Large intestine (tissue), 12 donors: ENCODE measurements at places on chromosomes 4 and X. TPM values are rescaled to one million over a fixed set of nuclear protein-coding genes. Genes with fewer than 3 reads are reported as not detected.

TMEM271 gene
- 0.58 TPM for polyA plus RNA-seq

DNA sequence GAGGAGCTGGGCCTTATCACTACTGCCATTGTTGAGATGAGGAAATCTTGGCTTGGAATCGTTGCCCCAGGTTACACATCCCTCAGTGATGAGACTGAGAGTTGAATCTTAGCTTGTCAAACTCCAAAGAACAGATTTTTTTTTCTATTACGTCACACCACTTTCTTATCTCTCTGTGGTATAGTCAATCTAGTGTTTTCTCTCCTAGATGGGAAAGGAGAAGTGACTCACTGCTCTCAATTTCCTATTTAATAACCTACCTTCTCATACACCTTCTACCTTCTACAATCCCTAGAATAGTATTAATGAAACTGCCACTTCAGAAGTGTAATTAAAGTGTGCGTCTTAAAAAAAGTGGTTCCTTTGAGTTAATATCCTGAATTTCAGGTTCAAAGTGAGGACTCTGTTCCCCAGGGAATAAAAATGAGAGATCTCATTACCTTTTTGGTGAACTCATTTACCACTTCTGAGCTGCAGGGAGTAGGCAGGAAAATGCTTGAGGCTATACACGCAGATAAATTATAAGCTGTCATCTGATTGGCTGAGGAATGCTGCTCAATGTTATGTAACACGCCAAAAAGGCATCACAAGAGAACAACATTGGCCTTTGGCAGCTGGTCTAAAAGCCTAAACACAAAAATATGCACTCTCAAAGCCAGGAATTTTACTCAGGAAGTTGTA is 59.3 kb downstream of the MAD2L1 start:
- peak overlapping the region; percentile 43 for H3K27ac ChIP-seq
- no peak for DNase-seq
- H3K27me3 ChIP-seq: peaks cover 2% of the 10 kb centered on the region
- no peaks in the 10 kb centered on the region for H3K4me1 ChIP-seq

GRCh38 chr4:147607471-147607870 is 9.7 kb upstream of the TMEM184C start:
- H3K27ac ChIP-seq: no peak overlapping the region
- H3K4me3 ChIP-seq: no peak overlapping the region
- H3K36me3 ChIP-seq: no peaks in the 10 kb centered on the region
- peaks cover 4% of the 10 kb centered on the region for H3K4me1 ChIP-seq

GRCh38 chr4:67929426-67929825 is 33.9 kb downstream of the TMPRSS11A start:
- no peaks in the 10 kb centered on the region for H3K4me1 ChIP-seq
- no peaks in the 10 kb centered on the region for H3K36me3 ChIP-seq
- H3K4me3 ChIP-seq: no peak overlapping the region
- no peaks in the 10 kb centered on the region for H3K27me3 ChIP-seq

DNA sequence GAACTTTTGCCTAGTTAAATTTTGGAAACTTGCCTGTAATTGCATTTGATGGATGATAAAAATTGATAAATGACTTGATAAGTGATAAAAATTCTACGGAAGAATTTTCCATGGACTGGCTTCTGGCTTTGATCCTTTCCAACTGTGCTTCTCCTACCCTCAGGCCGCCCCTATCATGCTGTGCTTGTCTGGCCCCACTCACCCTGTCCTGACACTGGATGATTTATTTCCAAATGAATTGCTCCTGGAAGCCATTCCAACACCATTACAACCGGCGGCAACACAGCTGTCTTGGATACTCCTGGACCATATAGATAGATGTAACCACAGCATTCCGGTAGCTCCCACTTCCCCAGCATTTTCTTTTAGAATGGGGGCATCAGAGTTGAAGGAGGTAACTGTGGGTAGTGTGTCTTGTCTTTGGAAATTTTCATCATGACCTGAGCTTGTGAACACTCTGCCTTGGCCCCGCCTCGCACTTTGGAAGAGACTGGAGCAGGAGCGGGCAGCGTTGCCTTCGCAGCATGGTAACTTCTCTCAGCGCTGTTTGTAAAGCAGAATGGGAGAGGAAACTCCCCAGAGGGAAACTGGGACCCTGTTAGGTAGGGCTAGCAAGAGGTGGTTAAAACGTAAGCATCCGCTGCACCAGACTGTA is 77.4 kb downstream of the TBL1X start:
- no peak overlapping the region for H3K27ac ChIP-seq
- H3K36me3 ChIP-seq: no peaks in the 10 kb centered on the region
- no peak overlapping the region for H3K4me3 ChIP-seq
- H3K4me1 ChIP-seq: no peaks in the 10 kb centered on the region

- H3K4me1 ChIP-seq: no peaks in the 10 kb centered on the region
- H3K4me3 ChIP-seq: no peak overlapping the region
- no peaks in the 10 kb centered on the region for H3K27me3 ChIP-seq
- H3K36me3 ChIP-seq: no peaks in the 10 kb centered on the region
- no peak for DNase-seq
These were observed 66.9 kb upstream of the PPARGC1A start for GRCh38 chr4:23956601-23957364.

DNA sequence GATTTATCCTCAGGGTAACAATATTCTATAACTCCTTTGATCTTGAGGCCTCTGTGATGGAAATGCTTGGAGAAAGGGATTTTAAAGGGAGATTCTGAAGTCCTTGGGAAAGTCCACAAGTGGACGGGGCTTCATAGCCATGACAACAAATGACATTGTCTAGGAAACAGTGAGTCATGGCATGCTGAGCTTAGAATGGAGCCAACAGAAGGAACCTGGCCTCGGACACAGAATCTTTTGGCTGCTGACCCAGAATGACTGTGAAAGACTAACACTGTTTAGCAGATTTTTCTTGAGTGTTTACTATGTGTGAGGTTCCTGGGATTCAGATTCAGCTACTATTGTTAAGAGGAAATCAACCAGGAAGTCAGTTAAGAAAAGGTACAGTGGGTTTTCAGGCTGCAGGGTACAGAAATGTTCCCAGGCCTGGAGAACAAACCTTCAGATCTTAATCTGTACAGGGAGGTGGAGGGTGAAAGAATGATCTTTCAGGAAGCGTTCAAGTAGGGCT is 18.1 kb upstream of the CXCL2 start:
- peaks cover 5% of the 10 kb centered on the region for H3K4me1 ChIP-seq
- H3K36me3 ChIP-seq: no peaks in the 10 kb centered on the region
- no peak overlapping the region for H3K4me3 ChIP-seq
